Urothelium cell line (cell line): ENCODE measurements at places on chromosomes 13 and 19.

GRCh38 chr19:8573316-8573715 is 3.9 kb downstream of the MYO1F start:
- no peak for DNase-seq

DNA sequence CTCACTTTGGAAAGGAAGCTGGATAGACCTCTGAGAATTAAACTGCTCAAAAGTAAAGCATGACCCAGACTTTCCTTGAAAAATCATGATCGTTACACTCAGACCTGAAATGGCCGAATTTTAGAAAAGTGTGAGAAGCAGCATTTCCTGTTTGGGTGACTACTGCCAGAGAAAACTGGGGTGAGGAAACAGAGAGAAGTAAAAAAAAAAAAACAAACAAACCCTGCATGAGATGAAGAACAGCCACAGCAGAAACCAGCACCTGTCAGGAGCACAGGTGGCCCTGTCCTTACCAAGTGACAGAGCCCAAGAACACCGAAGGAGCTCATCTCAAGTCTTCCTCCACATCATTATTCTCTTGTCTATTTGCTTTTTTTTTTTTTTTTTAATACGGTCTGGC is 12.0 kb upstream of the ADPRHL1 start:
- no peak for DNase-seq

- DNase-seq: no peak
These were observed 20.9 kb downstream of the CAPS start for GRCh38 chr19:5934774-5935472.

DNA sequence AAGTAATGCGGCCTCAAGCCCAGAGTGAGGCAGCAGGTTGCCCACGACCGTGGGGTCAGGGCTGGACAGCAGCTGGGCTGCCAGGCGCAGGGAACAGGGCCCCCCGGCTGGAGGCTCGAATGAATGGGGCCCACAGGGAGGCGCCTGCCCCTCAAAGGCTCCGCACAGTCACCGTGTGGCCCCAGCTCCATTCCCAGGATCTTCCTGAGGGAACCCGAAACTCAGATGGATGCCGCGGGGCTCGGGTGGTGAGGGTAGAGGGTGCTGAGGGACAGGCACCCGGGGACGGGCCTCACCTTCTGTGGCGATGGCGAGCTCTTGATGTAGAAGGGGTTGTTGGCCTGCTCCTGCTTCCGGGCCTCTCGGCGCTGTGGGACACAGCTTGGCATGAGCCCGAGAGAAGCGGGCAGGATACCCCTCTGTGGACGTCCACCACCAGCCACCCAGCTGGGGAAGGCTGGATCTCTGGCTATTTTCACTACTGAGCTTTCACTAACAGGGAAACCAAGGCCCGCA is 19.3 kb downstream of the IZUMO4 start:
- DNase-seq: no peak

DNA sequence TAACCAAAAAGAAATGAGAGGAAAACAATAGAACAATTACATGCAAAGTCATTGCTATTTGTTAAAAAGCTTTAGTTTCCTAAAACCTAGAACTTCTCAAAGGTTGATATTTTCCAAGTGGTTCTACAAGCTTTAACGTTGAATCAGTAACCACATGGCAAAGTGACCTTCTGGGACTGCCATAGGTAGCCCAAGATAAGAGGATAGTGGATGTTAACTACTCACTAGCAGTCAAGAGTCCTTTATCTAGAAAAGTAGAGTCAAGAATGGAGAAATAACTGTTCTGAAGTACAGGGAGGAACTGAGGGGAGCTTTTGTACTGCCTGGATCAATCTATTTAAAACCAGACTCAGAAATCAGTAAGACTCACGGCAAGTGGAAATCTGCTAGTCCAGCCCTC is 9.9 kb upstream of the SLC46A3 start:
- DNase-seq: no peak

GRCh38 chr19:11382898-11383705 is 1.0 kb downstream of the EPOR start:
- peak; percentile 62 for DNase-seq

- DNase-seq: peak; percentile 64
These were observed at the start of the genes COL4A1 and COL4A2 for GRCh38 chr13:110306960-110307766. TSS of gene COL4A1 (minus strand) at chr13:110307157. CDS start at chr13:110307027, 130 bp downstream. TSS of gene COL4A2 (plus strand) at chr13:110307284. CDS start at chr13:110307904, 620 bp downstream.

DNA sequence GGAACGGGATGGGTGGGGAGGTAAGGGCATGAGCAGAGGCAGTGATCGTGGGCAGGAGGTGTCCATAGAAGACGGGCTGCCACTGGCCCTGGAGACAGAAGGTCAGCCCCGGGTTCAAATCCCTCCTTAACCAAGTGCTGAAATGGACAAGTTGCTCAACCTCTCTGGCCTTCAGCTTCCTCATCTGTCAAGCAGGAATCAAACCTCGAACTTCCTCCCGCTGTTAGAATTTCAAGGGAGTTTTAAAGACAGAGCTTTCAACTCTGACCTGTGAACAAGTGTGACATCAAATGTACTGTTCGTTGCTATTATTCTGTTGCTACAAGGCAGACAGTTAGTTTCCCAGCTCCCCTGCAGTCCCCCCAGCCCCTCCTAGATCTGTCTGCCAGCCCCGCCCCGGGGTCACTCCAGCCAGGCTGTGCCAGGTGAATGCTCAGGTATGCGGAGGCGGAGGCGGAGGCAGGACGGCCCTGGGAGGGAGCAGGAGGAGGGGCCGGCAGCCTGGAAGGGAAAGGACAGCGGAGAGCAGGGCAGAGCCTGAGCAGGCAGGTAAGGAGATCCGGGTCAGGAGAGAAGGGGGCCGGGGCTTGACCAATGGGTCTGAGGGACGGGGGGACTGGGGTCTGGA is at the start of gene EPS8L1:
TSS of gene EPS8L1 (plus strand) at position 499 of the 628 bp plus-strand sequence. CDS start 576 bp downstream, outside the sequence.
- DNase-seq: no peak

DNA sequence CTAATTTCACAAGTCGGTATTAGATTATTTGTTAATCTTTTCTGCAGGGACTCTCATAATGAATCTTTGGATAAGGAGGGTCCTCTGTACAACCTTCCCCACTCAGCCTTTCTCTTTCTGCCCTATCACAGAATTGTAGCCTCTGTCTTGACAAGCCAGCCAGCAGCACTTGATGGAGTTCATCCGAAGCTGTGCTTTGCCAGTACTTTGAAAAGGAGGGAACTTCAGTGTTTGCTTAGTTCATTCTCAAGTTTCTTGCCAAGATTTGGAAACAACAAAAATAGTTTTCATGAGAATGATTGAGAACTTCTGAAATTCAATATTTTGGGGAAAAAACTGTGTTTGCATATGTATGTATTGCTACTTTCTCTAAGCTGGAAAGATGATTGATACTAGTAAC is 69.3 kb upstream of the HMGB1 start:
- DNase-seq: no peak

DNA sequence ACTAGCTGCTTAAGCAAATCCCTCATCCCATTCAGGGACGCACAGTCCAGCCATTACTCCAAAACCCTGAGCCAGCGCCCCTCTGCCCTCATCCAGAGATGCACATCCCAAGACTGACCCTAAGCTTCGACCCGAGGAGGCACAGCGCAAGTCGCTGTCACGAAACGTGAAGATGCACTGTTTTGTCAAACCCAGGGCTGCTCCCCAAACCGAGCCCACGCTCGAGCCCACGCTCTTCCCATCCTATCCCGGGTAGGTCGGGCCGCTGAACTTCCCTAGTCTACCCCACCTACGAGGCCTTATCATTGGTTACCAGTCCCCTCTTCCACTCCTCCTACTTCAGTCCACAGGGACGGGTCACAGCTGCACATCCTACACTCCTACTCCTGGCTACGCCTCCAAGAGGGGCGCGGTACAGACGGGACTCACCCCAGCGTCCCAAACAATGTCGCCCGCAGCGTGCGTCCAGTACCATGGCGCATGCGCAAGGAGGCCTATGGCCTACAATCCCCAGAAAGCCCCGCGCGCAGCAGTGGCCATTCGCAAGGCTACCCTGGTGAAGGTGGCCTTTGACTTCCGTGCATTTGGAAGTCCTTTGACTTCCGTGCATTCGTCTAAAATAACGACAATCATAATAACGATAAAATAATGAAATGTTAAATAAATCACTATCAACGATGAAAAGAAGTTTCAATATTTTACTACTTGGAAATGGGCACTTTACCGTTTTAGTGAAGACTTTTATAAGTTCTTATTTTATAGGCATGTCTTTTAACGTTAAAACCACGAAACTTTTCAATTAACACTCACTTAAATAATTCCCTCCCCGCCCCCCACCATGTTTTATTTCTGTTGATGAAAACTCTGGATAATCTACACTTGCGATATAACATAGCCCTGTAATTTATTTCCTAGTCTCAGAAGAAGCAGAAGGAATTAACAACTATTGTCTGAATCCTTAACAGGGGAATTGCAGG is at the start of gene ZNF285:
TSS of gene ZNF285 (minus strand) at position 470 of the 977 bp plus-strand sequence. CDS start 4,395 bp downstream, outside the sequence.
- DNase-seq: peak; percentile 96

DNA sequence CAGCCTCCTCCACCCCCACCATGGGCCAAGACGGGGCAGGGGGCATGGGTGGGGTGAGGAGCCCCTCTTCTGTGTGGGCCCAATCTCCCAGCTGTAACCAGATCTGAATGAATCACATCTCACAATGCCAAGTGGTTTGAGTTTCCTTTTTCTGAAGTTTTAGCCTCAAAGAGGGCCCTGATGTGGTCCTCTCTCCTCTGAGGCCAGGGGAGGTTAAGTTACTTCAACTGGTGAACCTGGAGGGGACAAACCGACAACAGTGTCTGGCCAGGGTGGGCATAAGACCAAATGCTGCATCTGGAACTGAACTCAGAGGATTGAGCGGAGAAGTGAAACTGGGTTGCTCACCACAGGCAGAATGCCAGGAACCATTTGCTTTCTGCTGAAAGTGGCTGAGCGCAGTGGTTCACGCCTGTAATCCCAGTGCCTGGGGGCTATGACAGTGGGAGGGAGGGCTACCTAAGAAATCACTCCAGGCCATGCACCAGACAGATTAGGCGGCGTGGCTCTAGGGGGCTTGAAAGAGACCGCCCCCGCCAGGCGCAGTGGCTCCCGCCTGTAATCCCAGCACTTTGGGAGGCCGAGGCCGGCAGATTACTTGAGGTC is 15.4 kb upstream of the IRGC start:
- DNase-seq: peak; percentile 30

DNA sequence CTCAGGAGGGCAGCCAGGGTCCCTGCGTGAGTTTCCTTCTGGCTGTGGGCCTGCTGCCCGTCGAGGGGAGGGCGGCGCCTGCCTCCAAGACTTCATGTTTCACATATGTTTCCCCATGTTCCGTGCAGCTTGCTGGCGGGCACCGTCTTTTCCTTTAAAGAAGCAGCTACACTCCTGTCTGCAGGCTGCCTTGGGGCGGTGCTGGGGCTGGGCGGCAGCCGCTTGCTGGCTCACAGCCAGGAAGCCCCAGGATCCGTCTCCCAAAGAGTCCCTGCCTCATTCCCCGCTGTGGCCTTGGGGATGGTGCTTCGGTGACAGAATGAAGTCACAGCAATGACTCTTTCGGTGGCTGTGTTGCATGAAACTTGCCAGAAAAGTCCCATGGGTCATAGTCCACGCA is 24.9 kb downstream of the PIAS4 start:
- no peak for DNase-seq

- DNase-seq: no peak
These were observed 16.2 kb downstream of the ZNF791 start for GRCh38 chr19:12626958-12627357.

DNA sequence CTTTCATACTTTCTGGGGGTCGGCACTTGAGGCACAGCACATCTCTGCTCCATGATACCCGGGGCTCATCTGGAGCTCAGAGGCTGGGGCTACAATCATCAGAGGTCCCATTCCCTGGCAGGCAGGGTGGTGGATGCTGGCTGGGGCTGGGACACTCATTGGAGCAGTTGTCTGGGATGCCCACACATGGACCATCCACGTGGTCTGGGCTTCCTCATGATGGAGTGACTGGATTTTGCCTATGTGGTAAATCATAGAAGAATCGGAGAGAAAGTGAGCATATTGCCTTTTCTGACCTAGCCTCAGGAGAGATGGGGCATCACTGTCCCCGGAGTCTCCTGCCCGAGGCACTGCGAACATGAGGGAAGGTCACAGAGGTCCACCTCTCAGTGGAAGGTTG is 91.4 kb upstream of the IRS2 start:
- DNase-seq: no peak

- DNase-seq: no peak
These were observed 44.3 kb upstream of the ENOX1 start for GRCh38 chr13:43831088-43831487.
